ENCODE measurements at places on chromosomes 6 and 20.
A peak's percentile ranks its signal among the peaks of the same experiment; 100 is the strongest.

DNA sequence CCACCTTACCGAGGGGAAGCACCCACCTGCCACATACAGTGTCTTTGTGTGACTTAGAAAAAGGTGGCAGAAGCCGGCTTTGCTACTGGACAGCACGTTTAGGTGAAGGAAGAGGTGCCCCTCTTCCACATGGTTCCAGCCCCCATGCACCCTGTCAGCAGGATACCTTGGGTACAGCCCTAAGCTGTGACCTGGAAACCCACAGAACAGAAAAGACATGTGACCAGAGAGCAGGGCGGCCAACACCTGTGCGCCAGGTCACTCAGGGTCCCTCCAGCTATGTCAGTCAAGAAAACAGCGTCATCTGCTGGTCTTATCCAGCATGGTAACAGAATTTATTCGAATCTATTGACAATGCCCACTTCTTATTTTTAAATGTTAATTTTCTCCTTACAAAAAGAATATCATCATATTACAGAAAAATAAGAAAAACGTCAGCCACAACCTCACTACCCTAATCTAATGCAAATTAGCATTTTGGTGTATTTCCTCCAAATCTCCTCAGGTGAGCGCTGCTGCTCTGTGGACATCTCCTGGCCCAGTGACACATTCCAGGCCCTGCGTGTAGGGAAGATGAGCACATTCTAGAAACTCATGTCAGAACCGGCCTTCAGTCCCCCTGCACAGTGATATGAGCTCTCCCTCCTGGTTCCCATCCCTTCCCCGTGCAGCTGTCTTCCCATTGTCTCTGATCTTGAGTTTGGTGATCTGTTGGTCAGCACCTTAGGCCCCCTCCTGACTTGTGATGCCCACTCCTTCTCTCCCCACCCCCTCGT is 37.2 kb downstream of the GTF2H5 start:
- DNase-seq: peak; percentile 10

DNA sequence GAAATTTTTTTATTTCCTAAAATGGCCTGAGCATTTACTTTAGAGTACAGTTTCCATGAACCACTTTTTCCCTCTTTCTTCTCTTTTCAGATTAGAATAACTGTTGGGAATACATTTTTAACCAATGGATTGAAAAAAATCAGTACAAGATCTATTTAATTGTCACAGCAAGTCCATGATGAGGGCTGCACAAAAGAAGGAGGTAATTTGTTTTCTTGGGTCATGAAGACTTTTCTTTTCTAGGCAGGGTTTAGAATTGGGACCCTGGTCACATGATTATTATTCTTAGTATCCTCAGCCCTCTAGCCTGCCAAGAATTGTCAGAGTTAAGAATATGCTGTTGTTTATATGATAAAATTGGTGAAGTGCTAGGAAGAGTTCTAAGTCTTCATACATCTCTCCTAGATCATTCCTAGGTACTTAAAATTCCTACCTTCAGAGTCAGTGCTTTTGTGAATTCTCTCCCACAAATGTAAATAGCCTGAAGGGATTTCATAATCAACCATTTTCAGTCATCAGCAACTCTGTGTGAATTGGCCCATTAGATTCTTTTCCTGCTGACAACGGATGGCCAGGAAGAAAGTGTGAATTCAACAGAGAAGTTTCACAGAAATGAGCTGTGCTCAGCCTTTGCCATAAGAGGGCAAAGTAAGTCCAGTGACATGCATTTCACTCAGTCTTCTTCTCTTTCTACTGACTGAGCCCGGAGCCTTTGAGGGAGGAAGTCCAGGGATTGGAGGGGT is 32.4 kb upstream of the TPBG start:
- peak; percentile 61 for DNase-seq

DNA sequence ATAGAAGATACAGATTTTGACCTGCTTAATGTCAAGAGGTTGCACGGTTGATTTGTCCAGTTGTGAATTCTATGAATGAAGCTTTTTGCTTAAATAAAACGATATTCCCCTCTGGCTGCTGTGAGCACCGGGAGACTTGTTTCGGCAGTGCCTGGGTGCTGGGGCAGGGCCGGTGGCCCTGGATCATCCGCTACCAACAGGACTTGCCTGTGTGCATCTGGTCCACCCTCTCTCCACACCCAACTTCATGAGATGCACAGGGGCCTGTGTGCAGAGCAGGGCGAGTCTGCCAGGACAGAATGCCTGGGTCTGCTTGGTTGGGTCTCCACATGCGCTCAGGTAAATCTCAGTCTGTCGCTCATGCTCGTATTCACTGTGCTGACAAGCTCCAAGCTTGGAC is 65.5 kb downstream of the TSHZ2 start:
- no peak for DNase-seq

GRCh38 chr20:35600993-35601973 is 14.3 kb upstream of the SPAG4 start:
- DNase-seq: peak; percentile 72

DNA sequence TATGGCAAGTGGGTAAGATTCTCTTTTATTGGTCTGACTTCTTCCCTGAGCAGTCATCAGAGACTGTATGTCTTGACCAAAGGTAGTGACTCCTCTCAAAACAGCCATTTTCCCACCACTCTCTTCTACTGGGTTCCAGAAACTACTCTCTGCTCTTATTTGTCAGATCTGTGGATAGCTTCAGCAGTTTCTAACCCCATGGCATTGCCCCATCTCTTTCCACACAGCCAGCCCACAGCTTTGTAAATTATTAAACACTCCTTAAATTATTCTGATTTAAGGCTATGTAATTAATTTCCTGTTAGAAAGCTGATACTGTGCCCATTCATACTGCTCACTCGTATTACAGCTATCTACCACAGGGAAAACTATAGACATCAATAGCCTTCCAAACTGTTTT is 138.4 kb upstream of the CNR1 start:
- DNase-seq: no peak

GRCh38 chr6:1587977-1588376 is 21.7 kb upstream of the FOXC1 start:
- no peak for DNase-seq

DNA sequence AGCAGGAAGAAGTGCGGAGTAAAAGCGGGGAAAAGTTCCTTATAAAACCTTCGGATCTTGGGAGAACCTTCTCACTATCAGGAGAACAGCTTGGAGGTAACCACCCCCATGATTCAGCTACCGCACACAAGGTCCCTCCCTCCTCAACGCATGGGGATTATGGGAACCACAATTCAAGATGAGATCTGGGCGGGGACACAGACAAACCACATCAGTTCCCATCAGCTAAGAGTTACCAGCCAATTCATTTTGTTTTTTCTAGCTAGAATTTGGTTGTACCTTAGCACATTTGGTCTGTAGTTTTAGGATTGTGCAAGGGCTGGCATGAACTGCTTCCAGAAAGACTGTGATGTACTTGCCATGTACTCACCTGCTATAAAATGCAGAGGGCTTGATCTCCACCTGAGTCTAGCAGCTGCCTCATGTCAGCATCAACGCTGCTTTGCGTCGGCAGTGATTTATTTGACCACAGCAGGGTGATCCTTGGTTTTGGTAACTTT is 94.7 kb upstream of the SLC2A12 start:
- DNase-seq: no peak

DNA sequence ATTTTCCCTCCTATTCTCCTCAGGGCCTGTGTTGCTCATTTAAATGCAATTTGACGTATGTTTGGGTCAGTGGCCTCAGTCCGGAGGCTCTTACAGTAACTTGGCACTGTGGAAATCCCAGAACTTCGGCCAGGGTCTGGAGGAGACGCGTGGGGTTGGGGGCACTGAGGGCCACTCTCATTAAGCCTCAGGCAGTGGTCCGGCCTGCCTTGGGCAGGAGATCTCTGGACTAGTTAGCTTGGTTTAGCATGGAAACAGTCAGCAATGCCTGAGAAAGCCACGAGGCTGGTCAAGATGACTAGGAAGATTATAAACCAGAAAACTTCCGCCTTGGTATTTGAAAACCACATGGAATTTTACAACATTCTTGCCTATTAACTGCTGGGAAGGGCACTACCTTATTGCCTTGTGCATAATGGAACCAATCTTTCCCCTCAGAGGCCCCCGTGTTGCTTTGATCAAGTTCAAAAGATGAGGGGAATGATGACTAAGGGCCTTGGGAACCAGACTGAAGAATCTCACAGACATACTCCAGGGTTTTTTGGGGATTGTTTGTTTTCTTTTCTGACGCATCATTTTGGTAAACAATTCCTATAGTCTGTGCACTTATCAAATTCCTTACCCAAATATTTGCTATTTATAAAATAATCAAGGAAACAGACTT is 206.0 kb upstream of the PREP start:
- DNase-seq: peak; percentile 98

GRCh38 chr20:53898556-53898931 is 171.8 kb downstream of the BCAS1 start:
- no peak for DNase-seq

GRCh38 chr20:49505518-49505917 is 23.1 kb upstream of the KCNB1 start:
- peak; percentile 11 for DNase-seq

DNA sequence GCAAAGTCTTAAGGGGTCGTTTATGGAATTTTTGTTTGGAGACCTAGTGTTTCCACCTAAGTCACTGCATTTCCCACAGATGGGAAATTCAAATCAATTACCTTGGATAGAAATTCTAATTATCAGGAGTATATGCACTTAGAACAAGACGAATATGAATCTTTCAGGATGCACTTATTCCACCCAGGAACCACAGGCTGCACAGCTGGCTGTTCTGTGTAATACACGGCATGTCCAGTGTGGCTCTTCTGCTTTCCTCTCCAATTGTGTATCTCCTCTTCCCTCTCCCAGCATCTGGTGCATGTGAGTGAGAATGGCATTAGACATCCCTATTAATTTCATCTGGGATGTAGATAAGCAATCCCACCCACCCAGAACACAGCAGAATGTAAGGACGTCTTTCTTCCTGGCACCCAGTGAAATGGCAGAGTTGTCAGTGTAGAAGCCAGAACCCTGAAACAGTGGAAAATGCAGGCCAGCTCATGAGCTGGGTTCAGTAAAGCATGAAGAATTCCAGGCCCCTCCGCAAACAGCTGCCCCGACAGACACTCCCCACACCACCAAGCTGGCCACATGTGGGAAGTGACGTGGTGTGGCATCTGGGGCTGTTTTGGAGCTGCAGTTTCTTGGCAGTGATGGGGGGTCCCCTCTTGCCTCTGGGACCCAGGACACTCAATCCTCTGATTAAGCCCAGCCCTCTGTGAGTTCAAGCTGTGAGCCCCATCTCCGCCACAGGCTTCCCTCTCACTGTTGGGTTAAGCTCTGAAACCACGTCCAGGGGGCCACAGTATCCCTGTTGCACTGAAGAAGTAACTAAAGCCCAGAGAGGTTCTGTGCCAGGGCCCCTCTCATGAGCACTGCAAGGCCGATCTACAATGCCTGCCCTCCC is 180.1 kb upstream of the CST7 start:
- DNase-seq: no peak

DNA sequence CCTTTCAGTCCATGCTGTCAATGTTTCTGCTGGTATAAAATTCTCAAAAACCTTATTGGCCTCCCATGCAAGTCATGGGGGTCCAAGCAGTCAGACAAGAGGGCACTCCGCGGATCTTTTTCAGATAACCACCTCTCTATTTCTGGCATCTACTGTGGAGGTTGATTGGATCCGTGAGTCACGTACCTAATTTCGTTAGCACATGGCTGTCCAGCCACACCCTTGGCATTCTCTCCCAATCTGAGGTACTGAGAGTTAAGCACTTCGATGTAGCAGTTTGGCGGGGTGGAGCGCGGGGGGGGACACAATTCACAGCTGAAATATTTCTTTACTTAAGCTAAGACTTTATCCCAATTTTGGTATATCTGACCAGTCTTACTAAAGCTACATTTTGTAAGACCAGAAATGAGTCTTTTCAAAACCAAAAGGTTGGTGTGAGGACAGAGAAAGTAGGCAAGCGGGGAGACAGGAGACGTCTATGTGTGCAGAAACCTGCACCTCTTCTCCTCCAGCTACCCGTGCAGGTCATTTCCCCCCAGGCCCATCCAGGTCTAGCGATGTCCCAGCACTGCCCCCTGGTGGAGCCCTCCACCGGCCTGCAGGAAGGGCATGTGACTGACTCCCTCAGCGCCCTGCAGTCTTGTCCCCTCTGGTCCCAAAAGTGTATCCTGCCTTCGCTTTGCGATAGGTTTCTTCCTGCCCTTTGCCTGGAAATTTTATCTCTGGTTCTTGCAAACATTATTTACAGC is 113.1 kb downstream of the ADAT2 start:
- DNase-seq: no peak

DNA sequence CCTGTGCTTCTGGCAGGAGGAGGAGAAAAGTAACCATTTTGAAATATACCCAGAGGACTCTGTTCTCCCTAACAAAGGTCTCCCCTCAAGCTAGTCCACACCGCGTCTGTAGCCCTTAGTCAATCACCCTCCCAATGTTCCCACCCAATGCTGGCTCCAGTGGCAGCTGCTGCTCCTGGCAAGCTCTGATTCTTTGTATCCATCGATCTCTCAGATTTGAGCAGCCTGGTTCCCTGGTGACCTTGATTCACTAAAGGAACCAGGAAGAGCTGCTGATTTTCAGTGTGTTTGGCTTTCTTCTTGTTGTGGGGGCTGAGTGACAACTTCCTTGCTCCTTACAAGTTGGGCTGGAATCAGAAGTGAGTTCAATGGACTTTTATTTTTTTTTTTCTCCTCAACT is 68.5 kb downstream of the FOXC1 start:
- DNase-seq: no peak

- DNase-seq: no peak
Measured at GRCh38 chr20:64201653-64202052, 37.4 kb downstream of the MYT1 start.

GRCh38 chr6:127289934-127290333 is 23.3 kb downstream of the RNF146 start:
- no peak for DNase-seq

DNA sequence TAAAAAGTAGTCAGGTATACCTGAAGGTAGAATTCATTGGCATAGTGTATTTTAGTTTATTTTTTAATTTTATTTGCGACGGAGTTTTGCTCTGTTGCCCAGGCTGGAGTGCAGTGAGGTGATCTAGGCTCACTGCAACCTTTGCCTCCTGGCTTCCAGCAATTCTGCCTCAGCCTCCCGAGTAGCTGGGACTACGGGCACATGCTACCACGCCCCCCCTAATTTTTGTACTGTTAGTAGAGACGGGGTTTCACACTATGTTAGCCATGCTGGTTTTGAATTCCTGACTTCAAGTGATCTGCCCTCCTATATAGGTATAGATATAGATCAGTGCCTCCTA is 102.8 kb upstream of the PRSS16 start:
- DNase-seq: no peak

GRCh38 chr20:53487461-53488200 is 106.0 kb downstream of the ZNF217 start:
- DNase-seq: no peak

- DNase-seq: no peak
Measured at GRCh38 chr20:17732907-17733521, 33.2 kb downstream of the BANF2 start.
